ENCODE measurements at places on chromosomes 7 and 10. TPM values are rescaled to one million over a fixed set of nuclear protein-coding genes. Genes with fewer than 3 reads are reported as not detected.

DNA sequence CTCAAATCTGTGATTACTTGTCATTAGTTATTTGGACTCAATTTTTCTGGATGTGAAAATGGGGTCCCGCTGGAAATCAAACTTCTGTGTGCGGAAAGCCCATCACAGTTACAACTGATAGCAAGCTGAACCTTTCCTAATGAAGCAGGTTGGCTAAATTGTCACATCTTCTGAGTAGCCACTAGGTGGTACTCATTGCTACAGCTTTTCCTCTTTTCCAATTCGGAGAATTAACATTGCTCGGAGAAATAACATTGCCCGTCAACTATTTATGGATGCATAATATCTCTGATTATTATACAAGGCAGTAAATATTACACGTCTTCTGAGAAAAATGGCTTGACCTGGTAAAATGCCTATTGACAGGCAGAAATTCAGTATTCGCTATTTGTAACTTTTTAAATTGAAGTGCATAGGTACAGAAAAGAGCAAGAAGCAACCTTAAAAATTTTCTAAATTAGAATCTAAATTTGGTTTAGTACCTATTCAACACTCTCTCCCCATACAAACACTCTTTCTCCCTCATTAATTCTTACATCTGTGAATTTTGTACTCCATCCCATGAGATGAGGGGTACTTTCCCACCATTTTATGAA is 17.3 kb upstream of the BLOC1S2 start:
- DNase-seq: no peak

DNA sequence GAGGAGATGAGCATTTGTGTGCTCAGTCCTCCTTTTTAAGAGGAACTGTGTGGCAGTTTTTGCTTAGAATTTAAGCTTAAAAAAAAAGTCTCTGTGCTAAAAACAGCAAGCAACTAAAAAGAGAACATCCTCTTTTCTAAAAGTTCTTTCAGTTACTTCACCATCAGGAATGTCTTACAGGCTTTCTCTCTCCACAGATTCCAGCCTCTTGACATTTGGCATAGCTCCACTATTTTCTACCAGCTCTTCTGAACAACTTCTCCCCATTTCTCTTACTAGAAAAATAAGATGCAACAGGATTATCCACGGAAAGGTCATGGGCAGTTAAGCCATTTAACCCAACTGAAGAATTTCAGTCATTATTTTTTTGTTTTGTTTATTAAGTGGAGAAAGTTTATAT is 13.2 kb downstream of the PCLO start:
- no peak for DNase-seq

DNA sequence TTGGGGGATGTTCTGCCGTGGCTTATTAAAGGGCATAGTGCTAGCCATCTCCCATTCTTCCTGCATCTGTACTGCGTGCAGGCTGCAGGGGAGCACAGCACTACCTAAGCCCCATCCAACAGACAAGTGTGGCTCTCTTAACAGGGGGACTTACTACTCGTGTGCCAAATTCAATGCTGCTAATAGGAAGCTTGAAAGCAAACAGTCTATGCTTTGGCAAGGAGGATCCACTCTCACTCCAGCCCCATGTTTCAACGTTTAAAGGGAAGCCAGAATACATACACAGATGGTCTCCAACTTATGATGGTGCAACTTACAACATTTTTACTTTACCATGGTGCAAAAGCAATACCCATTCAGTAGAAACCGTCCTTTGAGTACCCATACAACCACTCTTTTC is 228.0 kb upstream of the C7orf33 start:
- DNase-seq: no peak

GRCh38 chr7:135684136-135684535 is 21.8 kb downstream of the STMP1 start:
- no peak for DNase-seq

- no peak for DNase-seq
Measured at GRCh38 chr7:43668035-43668434, 61.3 kb downstream of the COA1 start.

- DNase-seq: peak; percentile 35
Measured at GRCh38 chr10:22615819-22616499, 98.4 kb downstream of the PIP4K2A start.

DNA sequence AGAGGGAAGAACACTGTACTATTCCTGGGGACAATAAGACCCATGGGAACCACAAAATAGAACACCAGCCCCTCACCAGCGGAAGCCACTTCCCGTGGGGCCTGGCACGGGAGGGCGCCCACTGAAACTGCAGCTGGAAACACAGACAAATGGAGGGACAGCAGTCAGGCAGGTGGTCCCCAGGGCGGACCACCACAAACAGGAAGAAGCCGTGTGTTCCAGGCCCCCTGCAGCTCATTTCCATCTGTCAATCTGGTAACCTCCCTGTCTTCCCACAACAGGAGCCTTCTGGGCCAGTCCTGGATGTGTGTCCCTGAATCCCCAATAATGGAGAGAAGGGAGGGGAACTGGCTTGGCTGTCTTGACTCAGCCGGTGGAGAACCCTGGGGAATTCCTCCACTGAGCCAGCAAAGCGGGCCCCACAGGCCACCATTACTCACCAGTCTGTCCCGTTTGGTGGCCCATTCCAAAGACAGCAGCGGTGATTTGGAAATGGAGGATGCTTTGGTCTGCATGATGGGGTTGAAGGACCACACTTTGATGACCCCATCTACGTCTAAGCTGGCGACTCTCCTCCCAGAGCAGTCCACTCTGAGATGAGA is 16.7 kb downstream of the WDR91 start:
- DNase-seq: no peak

GRCh38 chr7:106765727-106766355 is 99.2 kb upstream of the PIK3CG start:
- DNase-seq: no peak

The POM121L12 gene
- not detected for total RNA-seq

The CDC14C gene
- not detected for total RNA-seq

The PARD3 gene
- 27.7 TPM for total RNA-seq

The XPNPEP1 gene
- total RNA-seq: 79.9 TPM

The TUBAL3 gene
- total RNA-seq: not detected

All from frontal cortex (tissue), 4 donors.